HS-27A (cell line): ENCODE measurements at places on chromosomes 5 and 9.

DNA sequence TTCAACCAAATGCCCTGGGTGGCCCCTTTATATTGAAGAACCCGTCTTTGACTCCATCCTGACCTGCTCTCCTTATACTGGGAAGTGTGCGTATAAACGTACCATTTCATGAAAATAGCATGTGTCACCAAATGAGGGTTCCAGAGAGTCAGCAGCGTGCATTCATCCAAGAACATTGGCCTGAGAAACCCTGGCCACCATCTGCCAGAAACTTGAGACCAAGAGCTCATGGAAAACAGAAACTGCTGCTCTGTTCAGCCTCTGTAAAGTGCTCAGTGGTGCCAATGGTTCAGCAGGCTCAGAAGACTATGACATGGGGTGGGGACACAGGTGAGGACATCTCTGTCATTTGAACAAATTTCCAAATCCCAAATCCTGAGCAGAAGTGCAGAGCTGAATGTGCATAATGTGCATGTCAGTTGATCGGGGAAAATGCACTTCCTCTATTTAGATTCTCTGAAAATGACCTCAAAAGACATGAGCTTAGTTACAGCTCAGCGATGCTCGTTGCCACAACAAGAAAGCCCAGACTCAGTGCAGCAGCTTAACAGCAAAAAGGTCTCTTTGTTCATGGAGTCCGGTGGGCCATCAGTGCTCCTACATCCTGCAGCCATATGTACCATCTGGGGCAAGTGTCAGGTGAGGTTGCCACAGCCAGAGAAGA is 176.1 kb downstream of the ATPSCKMT start:
- no peak for DNase-seq

DNA sequence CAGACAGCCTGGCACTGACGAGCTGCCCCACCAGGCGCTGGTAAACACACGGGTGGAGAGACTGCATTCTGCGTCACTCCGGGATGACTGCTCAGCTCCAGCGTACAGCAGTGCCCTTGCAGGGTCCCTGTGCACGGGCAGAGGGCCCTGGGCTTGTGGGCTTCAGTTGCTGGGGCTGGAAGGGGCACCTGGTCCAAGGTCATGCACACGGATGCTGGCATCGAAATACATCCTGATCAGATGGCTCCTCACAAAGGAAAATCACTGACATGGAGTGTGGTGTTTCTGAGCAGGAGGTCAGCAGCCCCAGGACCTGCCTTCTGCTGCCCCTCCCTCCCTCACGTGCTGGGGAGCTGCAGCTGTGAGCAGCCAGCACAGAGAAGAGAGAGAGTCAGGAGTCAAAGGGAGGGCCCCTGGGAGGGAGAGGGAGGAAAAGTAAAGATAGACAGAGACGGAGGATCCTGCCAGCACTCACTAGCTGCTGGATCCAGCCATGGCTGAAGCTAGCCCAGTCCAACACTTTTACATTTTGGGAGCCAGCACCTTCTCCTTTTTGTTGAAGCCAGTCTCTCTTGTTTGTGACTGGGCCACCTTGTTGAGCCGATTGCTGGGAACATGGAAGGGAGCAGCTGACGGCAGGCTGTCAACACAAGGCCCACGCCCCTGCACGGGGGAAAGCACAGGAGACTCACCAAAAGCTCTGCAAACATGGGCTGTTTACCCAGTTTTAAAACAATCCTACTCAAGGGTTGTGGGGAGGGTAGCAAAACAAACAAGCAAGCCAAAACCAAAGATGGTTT is 166.5 kb upstream of the PHYKPL start:
- no peak for DNase-seq

DNA sequence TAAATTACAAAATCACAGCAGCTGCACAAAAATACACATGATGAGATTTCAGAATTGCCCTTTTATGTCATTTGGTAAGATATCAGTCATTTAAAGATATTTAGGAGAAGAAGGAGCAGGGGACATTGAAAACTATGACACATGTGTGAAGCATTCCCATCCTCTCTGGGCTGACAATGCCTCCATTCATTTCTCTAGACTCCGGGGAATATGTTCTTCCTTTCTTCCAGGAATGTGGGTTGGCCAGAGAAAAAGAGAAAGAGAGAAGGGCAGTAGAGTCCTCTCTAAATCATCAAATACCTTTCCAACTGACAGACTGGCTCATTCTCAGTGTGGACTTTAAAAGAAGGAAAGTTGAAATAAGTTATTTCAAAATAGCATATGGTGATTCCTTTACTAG is 205.6 kb upstream of the ADAMTSL1 start:
- peak; percentile 51 for DNase-seq

- DNase-seq = no peak
Observed at GRCh38 chr9:124188331-124189110, 69.2 kb upstream of the NEK6 start.

GRCh38 chr5:169992789-169993484 is 12.6 kb upstream of the INSYN2B start:
- DNase-seq = no peak

DNA sequence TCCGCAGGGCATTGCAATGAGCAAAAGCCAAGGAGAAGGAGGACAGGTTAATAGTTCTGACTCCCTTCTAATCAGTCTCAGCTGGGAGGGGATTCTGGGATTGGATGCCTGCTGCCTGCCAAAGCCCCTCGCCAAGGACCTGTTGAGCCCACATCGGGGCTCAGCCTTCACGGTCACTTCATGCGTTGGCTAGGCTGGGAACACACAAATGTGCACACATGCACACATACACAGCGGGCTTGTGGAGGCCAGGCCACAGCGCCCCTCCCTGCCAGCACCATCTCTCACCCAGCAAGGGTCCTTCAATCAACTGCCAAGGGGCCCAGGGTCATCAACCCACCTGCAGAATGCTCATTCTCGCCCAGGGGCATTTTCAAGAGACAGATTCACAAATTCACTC is 113.9 kb downstream of the C5orf15 start:
- DNase-seq = no peak

DNA sequence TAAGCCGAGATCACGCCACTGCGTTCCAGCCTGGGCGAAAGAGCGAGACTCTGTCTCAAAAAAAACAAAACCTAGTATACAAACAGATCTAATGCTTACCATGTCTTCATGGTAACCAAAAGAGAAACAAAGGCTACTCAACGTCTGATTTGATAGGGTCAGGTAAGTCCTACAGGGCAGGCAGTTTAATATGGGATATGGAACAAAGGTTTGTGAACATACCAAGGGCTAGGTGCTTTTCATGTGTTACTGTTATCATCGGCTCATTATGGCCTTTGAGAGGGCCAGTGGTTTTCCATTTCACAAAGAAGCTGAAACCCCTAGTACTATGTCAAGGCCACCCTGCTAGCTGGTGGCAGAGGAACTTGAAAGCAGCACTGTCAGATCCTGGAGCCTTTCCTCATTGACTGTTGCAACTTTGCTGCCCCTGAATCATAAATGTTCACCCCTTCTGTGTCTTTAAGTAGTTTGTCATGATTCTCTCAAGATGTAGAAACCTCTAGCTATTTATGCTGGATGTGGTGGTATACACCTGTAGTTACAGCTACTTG is 5.1 kb downstream of the IQGAP2 start:
- no peak for DNase-seq

- no peak for DNase-seq
Observed at GRCh38 chr9:108416324-108416723, 439.5 kb downstream of the ACTL7B start.

- DNase-seq = no peak
Observed at GRCh38 chr5:2176581-2176980, 293.9 kb upstream of the IRX4 start.

DNA sequence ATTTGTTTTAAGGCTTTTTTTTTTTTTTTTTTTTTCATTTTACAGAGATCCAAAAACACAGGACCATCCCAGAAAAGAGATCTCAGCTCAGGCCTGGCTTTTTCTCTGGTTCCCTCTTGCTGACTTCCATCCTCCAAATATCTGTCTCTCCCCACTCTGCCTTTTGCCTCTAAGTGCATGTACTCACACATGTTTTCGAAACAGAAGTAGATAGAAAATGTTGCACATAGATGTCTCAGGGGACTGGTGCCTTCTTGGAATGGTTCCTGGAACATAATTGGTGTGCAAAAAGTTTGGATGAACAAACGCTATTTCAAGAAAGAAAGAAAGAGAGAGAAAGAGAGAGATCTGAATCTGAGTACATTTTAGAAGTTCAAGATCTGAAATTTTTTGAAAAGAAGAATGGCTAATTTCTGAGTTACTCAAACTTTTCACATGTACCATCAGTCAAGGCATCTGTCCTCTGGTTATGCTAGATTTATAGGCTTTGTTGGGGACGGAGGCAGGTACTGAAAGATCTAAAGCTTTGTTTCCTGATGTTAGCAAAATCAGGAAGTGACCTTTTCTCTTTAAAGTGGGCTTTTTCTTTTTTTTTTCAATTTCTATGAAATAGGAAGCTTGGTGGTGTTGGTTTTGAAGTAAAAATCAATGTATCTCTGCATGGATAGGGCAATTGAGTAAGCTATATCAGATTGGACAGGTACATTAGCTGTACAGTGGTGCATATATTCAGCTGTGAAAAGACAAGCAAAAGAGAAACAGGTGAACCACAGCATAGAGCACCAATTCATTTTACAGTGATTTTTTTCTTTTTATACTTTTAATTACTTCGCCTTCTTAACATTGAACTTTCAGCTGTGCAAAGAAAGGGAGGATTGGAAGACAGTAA is 8.5 kb upstream of the TNFSF8 start:
- DNase-seq = no peak

GRCh38 chr5:56988490-56988889 is 36.6 kb upstream of the MIER3 start:
- no peak for DNase-seq

- no peak for DNase-seq
Observed at GRCh38 chr9:108212184-108212583, 643.6 kb downstream of the ACTL7B start.

DNA sequence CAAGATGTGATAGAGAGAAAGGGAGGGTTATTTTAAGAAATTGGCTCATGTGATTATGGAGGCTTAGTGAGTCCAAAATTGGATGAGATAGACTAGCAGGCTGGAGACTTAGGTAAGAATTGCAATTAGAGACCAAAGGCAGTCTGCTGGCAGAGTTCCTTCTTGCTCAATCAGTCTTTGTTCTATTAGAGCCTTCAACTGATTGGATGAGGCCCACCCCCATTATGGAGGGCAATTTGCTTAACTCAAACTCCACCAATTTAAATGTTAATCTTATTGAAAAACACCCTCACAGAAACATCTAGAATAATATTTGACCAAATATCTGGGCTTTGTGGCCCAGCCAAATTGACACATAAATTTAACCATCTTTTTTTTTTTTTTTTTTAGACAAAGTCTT is 23.9 kb upstream of the TPD52L3 start:
- DNase-seq = no peak

DNA sequence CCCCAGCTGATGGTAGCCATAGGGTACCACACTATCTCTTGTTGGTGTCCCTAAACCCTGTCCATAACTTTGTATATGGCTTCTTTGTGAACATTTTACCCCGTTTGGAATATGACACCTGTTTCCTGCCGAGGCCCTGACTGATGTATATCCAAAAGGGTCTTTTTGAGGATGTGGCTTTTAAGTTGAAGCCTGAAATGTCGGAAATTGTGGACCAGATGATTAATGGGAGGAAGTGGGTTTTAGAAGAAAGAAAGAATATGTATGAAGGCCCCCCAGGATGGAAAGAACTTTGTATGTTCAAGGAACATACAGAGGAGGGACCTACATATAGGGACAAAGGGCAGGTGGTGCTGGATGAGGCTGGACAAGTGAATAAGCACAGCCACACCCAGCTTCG is 16.7 kb upstream of the TNFSF8 start:
- DNase-seq = no peak

GRCh38 chr9:35518981-35519679 is 29.2 kb downstream of the RUSC2 start:
- DNase-seq = no peak

GRCh38 chr5:174157048-174157447 is 111.5 kb downstream of the NSG2 start:
- DNase-seq = no peak

- no peak for DNase-seq
Observed at GRCh38 chr5:149600932-149601331, 19.6 kb downstream of the ARHGEF37 start.

DNA sequence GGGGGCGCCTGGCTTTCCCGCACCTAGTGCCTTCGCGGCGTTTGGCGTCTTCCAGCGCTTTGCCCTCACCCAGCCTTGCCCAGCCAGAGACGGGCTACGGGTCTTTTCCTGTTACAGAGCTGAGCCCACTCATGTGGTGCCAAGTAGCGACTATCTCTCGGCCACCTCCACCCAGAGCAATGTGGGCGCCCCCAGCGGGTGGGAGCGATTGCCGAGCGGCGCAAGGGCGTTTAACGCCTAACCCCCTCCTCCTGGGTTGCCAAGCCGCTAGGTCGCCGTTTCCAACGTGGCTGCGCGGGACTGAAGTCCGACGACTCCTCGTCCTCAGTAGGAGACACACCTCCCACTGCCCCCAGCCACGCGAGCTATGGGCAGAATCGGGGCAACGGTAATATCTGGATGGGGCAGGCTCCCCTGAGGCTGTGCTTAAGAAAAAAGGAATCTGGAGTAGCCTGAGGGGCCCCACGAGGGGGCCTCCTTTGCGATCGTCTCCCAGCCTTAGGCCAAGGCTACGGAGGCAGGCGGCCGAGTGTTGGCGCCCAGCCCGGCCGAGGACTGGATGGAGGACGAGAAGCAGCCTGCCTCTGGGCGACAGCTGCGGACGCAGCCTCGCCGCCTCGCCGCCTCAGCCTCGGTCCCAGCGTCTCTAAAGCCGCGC is 5.8 kb downstream of the TLX3 start:
- no peak for DNase-seq

DNA sequence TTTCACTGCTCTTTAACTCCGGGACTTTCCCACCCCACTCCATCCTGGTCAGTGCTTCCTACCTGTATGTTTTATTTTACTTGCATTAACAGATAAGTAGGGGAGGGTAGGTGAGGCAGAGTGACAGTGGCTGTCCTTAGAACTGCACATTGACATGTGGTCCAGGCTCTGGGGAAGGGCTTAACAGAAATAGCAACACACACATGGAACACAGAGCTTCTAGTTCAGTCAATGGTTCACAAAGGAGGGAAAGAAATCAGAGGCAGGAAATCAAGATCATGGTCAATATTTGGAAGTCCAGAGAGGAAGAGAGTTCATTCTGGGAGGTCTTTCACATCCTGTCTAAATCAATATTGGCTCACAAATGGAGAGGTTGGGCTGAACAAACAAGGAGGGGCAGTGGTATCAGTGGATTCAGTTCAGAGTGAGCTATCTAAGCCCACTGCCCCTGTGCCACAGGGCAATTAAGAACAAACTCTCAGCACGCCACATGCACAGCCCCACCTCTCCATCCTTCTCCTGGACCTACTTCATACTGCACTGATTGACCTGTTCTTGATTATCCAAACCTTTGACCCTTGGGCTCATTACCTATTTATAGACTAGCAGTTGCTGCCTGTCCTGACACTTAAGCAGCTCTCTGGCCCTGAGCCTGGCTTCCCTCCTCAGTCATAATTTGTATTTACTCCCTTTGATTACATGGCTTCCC is 6.2 kb upstream of the VPS13A start:
- DNase-seq = no peak

- no peak for DNase-seq
Observed at GRCh38 chr9:972501-973294, 3.8 kb upstream of the DMRT3 start.
